ENCODE measurements at places on chromosomes 11 and 22.
A peak's percentile ranks its signal among the peaks of the same experiment; 100 is the strongest.

DNA sequence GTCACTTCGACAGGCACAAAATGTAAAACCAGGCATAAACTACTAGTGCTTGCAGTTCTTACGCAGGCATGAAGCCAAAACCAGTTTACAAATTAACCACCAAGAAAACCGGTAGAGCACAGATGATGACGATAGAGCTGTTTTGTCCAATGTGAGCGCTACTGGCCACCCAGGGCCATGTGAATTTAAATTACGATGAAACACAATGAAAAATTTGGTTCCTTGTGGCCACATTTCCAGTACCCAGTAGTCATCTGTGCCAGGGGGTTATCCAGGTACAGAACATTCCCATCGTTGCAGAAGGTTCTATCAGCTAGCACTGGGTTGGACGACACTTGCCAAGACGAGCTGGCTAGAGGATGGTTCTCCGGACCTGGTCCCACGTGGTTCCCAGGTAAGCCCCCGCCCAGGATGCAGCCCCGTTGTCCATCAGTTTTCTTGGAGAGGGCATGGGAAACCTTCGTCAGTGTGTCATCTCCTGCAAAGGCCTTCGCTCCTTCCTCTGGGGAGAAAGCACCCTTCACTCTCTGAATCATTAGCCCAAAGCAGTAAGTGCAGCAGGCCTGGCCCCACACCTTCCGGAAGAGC lies 1.1 kb upstream of the CD81 start:
- DNase-seq = no peak

GRCh38 chr11:44977493-44977984 lies 26.9 kb upstream of the TP53I11 start:
- peak; percentile 34 for DNase-seq

GRCh38 chr11:39972461-39972860 lies 1487.0 kb downstream of the LRRC4C start:
- no peak for DNase-seq

GRCh38 chr11:102843489-102843888 lies at the start of gene MMP3:
Gene MMP3 (minus strand): TSS chr11:102843609. CDS start chr11:102843546, 63 bp downstream.
- DNase-seq = no peak

DNA sequence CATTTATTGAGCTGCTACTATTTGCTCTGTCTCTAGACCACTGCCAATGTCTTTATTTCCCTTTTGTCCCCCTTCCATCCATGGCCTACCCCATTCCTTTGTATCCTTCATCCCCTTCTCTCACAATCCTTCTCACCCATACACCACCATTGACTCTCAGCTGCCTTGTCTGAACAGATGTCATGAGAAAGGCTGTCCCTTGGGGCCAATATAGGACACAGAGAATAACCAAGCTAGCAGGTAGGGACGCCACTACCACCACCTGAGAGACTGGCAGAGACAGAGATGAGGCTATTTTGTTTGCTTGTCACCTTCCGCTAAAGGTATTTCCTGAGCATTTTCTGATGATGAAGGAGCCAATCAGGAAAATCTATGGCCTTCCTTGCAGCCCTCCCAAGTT lies 138.9 kb downstream of the CD44 start:
- no peak for DNase-seq

DNA sequence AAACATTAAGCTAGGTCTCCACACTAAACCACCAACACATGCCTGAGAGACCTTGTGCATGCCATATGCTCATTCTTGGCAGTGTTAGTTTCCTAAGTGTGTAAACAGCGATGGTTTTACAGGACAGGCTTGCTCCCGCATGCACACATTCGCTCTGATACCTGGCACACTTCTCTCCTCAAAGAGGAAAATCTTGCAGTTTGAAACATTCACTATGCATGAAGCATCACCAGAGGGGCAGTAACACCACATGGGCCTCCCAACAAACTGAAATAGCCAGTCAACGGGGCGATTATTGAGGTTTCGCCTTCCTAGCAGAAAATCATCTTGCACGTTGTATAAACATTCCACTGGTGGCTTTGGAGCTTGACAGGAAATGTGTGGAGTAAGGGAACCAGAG lies 52.6 kb downstream of the ABTB2 start:
- DNase-seq = no peak

DNA sequence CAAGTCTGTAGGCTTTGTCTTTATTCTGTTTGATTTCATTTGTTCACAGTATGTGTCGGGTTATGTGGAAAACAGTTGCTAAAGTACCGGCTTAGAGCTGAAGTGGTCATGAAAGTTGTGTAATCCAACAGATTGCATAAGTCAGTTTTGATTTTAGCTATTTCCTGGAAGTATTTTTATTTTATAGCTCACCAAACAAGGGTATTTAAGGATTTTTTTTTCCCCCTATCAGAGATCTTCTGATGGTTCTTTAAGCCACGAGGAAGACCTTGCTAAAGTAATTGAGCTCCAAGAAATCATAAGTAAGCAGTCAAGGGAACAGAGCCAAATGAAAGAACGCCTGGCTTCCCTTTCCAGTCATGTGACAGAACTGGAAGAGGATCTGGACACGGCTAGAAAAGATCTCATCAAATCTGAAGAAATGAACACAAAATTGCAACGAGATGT lies 55.9 kb downstream of the PPFIA1 start:
- DNase-seq = no peak
